ENCODE measurements at places on chromosomes 5 and 9.

- no peak for DNase-seq
These were observed 266.1 kb upstream of the RIOK2 start for GRCh38 chr5:97449172-97449571.

DNA sequence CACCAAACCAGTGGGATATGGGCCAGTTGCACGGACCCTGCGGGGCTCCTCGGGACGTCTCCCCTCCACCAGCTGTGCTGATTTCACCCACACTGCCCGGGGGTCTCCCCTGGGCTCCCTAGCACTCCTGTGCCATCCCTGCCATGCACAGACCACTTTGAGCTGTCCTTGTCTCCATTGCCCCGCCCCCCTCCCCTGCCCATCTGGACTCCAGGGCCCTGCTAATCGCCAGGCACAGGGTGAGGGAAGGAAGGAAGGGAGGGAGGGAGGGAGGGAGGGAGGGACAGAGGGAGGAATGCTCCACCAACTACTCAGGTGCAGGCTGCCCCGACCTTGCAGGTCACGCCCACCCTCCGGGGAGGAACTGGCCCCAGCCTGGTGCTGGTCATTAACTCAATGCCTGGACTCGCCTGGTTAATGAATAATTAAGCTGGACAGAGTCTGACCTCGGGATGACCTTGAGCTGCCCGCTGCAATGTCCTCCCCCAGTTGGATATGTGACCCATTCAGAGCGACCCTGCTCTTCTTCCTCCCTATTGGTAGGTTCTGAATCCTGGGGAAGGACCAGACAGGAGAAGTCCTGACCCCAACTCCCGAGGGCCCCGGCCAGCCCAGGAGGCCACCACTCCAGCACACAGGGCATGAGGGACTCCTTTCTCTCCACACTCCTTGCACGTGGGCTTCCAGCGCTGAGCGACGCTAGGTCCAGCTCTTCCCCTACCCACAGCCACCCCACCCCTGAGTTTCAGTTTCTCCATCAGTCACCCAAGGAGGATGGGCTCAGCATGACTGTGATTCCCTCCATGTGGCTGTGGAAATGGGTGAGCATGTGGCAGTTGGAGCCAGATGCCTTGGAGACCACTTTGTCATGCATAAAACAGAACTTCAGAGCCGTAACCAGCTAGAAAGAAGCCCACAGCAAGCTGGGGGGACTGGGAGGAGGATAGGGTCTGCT lies 62.1 kb downstream of the C9orf50 start:
- no peak for DNase-seq

DNA sequence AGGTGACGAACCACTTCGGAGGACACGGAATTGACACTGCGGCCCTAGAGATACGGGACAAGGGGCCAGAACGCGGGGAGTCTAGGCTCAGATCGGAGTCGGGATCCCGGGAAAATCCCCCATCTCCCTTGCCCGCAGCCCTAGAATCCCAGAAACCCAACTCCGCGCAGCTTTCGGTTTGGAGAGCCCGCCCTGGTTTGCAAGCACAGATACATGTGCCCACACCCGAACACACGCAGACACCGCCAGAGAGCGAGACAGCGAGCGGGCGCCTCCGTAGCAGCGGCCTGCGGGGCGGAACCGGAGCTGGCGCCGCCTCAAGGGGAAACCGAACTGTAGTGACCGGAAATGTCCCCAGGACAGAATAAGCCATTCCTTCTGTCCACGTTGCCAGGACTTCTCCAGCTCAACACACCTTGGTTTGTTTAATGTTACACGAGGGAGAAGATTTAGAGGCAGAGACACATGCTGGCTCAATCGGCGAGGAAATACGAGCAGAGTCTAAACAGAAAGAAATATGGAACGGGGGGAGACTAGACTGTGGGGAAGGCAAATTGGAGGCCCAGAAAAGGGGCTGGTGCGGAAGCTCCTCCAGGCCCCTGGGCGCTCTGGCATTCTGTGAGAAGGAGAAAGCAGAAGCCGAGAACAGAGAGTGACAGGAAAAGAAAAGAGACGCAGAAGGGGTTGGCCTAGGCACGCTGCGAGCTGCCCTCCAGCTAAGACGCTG lies 2.9 kb upstream of the PAX5 start:
- no peak for DNase-seq

GRCh38 chr5:113612060-113612496 lies 98.6 kb downstream of the YTHDC2 start:
- DNase-seq = no peak

DNA sequence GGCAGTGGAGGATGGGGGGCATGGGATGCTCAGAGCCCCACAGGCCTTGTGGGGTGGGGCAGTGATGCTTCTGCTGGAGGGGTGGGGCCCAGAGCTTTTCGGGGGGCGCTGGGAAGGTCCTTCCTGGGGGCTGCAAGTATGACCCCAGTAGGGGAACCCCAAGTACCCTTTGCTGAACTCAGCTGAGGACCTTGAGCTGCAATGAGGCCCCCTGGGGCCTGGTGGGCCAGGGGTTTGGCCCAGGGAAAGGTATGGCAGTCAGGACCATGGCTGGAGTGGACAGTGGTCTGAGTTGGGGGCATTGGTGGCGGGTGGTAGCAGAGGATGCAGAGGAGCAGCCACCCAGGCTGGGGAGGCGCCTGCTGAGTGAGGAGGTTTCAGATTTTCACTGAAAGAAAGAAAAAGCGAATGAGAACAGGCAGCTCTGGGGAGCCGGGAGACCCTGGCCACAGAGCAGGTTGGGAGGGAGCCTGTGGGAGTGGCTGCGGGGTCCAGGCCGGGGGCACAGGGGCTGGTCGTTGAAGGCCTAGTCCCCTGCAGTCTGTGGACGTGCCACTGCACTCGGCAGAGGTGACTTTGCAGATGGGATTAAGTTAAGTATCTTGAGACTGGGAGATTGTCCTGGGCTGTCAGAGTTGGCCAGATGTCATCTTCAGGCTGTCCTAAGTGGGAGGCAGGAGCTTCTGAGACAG lies 19.2 kb downstream of the WNK2 start:
- no peak for DNase-seq

DNA sequence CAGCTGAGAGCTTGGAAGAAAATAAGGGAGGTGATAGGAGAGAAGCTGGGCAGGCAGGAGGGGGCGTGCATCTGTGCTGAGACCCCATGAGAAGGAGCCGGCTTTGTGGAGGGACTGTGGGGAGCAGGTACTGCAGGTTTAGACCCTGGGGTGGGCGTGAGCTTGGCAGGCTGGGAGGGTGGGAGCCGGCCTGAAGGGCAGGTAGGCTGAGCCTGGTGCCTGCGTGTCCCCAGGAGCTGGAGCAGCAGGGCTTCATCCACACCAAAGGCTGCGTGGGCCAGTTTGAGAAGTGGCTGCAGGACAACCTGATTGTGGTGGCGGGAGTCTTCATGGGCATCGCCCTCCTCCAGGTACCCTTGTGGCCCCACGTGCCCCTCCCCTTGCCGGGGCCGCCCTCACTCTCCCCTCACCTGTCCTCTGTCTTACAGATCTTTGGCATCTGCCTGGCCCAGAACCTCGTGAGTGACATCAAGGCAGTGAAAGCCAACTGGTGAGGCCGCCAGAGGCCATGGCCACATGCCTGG lies 9.2 kb downstream of the TSPAN17 start:
- no peak for DNase-seq
